Stimulated activated CD4-positive, alpha-beta T cell treated with anti-CD3 and anti-CD28 coated beads, Interleukin-12 subunit alpha, Interleukin-12 subunit beta, amount 100 ng/mL, for 24 hours (primary cell): ENCODE measurements at places on chromosomes 1 and 21.

DNA sequence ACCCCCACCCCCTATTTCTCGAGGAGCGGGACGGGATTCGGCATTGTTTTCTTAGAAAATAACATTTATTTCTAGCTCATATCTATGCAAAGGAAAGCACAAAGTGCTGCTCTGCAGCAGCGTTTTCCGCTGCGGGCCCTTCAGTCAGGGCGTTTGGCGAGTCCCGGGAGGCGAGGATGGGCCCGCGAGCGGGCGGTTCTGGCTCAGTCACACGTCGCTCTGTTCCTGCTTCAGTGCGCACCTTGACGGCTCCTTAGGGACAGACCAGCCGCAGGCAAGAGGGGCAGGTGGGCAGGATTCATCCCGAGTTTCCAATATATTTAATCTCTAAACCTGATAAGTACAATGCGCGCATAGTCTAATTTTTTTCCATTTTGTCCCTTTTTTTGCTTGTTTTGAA is 5.7 kb downstream of the DMRTA2 start:
- DNase-seq, result no peak

- DNase-seq, result no peak
Measured at GRCh38 chr1:223716302-223716862, 4.0 kb downstream of the CAPN2 start.

- no peak for DNase-seq
Measured at GRCh38 chr1:59046134-59046533, 250.8 kb upstream of the FGGY start.

DNA sequence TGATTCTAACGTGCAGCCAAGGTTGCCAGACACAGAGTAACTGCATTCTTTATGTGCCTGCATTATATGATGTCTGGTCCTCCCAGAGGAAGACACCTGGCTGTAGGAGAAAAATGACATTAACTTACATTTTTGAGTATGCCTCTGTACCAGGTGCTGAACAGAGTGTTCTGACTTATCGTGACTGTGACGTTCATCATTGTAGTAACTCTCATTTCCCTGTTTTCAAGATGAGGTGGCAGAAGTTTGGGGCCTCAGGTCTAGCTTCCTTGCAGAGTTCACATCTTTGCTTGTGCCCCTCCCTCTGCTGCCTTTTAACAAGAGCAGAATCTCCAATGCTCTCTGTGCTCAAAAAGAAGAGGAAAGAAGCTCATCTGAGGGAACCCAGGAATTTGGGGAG is 488.0 kb downstream of the AJAP1 start:
- no peak for DNase-seq

- DNase-seq, result peak; percentile 71
Measured at GRCh38 chr1:156571919-156572662, at the start of gene IQGAP3. IQGAP3 (minus strand) TSS chr1:156572565; CDS start chr1:156572529, 36 bp downstream.

GRCh38 chr1:244862354-244862698 is 2.0 kb downstream of the HNRNPU start:
- no peak for DNase-seq
